ENCODE measurements at places on chromosomes 6 and 20. TPM values are rescaled to one million over a fixed set of nuclear protein-coding genes. Genes with fewer than 3 reads are reported as not detected.

Gene BANF2
- polyA plus RNA-seq: not detected

Gene PCK1
- not detected for polyA plus RNA-seq

- no peaks in the 10 kb centered on the region for H3K36me3 ChIP-seq
- H3K27ac ChIP-seq: no peak overlapping the region
- H3K27me3 ChIP-seq: no peaks in the 10 kb centered on the region
- H3K4me1 ChIP-seq: no peaks in the 10 kb centered on the region
Measured at GRCh38 chr6:6260196-6260722, 60.2 kb downstream of the F13A1 start.

Gene TMEM244
- not detected for polyA plus RNA-seq

DNA sequence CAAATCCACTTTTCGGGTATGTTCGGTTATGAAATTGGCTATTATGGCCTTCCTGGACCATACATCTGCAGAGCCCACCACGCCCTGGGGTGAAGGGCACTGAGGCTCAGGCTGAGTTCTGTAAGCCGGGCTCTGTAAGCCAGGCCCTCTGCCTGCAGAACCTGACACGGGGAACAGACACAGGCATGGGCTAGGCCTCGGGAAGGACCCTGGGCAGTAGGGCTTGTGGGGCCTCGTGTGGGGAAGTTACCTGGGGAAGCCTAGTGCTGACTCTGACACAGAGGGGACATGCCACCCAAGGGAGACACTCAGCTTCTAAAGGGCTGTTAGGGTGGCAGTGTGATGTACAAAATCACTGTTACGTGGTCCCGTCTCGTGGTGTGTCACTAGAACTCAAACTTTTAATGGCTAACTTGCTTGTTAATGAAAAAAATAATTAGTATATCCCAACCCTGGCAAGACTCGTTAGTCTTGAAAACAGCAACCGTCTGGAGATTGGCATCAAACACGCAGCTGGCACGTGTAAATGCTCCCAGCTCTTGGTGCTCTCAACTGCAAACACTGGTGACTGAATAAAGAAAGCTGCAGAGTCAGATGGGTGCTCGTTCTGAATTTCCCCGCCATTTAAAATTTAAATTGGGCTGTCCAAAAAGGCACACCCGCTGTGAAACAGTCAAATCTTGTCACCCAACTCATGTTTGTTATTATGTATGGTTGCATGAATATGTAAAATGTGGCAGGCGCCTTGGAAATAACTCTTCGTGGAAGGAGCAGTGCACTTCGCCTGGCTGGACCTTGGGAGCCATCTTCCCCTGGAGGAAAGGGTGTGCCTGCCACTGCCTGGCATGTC lies 23.6 kb upstream of the TCFL5 start:
- no peaks in the 10 kb centered on the region for H3K27me3 ChIP-seq
- no peak overlapping the region for H3K4me3 ChIP-seq

DNA sequence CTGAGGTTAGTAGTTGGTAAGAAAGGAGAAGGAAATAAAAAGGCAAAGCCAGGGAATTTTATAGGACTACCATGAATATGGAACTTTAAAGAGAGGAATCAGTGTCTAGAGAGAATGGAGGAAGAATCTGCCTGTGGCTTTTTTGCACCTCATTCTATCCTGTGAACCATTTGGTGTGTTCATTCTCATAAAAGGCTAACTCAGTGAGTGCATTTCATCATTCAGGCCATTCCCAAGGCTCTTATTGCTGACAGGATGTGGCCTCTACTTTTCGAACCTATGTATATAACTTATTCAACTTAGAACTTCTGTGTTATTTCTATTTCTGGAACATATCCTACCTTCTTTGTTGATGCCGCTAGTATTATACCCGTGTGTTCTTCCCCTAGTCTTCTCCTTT lies 27.1 kb downstream of the HSF2 start:
- no peaks in the 10 kb centered on the region for H3K4me1 ChIP-seq
- DNase-seq: no peak
- no peak overlapping the region for H3K4me3 ChIP-seq
- peaks cover 32% of the 10 kb centered on the region for H3K36me3 ChIP-seq

GRCh38 chr20:61833807-61834610 lies 231.7 kb downstream of the TAF4 start:
- H3K27me3 ChIP-seq: no peaks in the 10 kb centered on the region
- H3K27ac ChIP-seq: no peak overlapping the region
- H3K4me3 ChIP-seq: no peak overlapping the region
- no peaks in the 10 kb centered on the region for H3K4me1 ChIP-seq
- no peak for DNase-seq

DNA sequence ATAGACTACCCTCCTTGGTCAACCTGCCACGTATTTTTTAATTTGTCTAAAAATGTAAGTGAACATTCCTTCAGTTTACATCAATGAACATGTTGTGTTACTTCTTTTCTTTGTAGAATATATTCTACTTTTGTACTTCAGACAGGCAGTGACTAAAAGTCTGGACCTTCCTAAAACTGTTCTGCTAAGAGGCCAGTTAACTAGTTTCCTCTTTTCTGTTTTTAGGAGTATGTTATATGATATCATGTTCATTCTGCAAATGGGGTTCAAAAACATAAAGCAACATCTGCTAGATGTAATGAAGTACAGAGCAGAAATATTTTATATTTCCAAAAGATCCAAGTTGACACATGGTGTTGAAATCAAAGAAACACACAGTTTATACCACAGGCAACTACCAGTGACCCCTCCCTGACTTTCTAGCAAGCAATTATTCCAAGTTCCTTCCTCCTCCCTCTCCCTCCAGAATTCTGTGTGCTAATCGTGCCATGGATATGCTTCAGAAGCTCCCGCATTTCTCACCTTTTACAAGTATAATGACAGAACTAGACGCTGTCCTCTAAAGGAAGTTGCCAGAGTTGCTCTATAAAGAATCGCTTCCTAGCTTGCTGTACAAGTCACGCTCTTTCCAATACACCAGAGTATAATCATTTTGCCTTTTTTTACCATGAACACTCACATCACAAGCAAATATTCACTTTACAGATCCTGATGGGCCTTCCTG lies 64.7 kb downstream of the ARHGAP18 start:
- peaks cover 51% of the 10 kb centered on the region for H3K4me1 ChIP-seq
- no peak for DNase-seq
- peak overlapping the region; percentile 29 for H3K27ac ChIP-seq
- peaks cover 4% of the 10 kb centered on the region for H3K36me3 ChIP-seq
- peak overlapping the region; percentile 13 for H3K4me3 ChIP-seq
- H3K27me3 ChIP-seq: no peaks in the 10 kb centered on the region

- no peak overlapping the region for H3K27ac ChIP-seq
- H3K4me3 ChIP-seq: no peak overlapping the region
- no peaks in the 10 kb centered on the region for H3K36me3 ChIP-seq
- no peak for DNase-seq
Measured at GRCh38 chr6:65627015-65627414, 80.0 kb downstream of the EYS start.

DNA sequence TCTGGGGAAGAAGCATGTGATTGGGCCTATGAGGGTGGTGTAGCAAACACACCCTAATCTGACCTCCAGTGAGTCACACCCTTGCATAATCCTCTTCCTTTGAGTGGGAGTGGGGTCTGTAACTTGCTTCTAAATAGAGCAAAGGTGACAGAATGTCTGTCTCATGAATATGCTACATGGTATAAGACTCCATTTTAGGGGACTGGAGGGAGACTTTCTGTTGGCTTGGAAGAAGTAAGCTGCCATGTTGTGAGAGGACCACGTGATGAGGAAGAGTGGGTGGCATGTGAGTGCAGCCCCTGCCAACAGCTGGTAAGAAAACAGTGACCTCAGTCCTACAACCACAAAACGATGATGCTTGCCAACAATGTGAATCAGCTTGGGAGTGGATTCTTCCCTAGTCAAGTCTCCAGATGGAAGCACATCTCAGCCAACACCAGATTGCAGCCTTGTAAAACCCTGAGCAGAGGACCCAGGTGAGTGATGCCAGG lies 3.7 kb downstream of the AK9 start:
- H3K36me3 ChIP-seq: no peaks in the 10 kb centered on the region
- no peak overlapping the region for H3K4me3 ChIP-seq
- DNase-seq: peak; percentile 97
- peaks cover 23% of the 10 kb centered on the region for H3K4me1 ChIP-seq

Gene RBPJL
- not detected for polyA plus RNA-seq

Gene DDO
- not detected for polyA plus RNA-seq

GRCh38 chr6:161618831-161619454 lies 345.1 kb upstream of the AGPAT4 start:
- DNase-seq: peak; percentile 87
- no peaks in the 10 kb centered on the region for H3K27me3 ChIP-seq
- H3K36me3 ChIP-seq: no peaks in the 10 kb centered on the region
- peak overlapping the region; percentile 62 for H3K4me3 ChIP-seq

Gene MMUT
- polyA plus RNA-seq: 21.7 TPM

Gene PKIB
- polyA plus RNA-seq: 0.40 TPM

GRCh38 chr6:90212274-90212673 lies 84.4 kb downstream of the BACH2 start:
- no peak overlapping the region for H3K27ac ChIP-seq
- DNase-seq: no peak
- H3K4me1 ChIP-seq: peaks cover 1% of the 10 kb centered on the region
- no peak overlapping the region for H3K4me3 ChIP-seq
- no peaks in the 10 kb centered on the region for H3K36me3 ChIP-seq

DNA sequence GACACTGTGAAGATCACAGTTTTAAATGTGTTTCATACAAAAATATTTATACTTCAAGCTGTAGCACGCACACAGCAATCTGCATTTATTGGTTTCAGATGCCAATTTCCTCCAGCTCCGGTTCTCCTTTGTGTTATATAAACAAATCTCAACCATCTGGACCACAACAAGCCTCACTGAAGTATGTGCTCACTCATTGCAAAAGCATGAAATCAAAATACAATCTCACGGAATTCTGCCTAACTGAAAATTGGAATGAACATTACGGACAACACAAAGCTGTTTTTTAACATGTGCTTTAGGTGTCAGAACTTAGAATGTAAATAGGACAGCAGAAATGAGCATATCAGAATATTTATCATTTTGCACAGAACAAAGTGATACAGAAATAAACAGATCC lies 38.0 kb downstream of the RCAN2 start:
- peaks cover 27% of the 10 kb centered on the region for H3K4me1 ChIP-seq
- H3K27ac ChIP-seq: peak overlapping the region; percentile 60
- H3K27me3 ChIP-seq: no peaks in the 10 kb centered on the region
- H3K36me3 ChIP-seq: no peaks in the 10 kb centered on the region

DNA sequence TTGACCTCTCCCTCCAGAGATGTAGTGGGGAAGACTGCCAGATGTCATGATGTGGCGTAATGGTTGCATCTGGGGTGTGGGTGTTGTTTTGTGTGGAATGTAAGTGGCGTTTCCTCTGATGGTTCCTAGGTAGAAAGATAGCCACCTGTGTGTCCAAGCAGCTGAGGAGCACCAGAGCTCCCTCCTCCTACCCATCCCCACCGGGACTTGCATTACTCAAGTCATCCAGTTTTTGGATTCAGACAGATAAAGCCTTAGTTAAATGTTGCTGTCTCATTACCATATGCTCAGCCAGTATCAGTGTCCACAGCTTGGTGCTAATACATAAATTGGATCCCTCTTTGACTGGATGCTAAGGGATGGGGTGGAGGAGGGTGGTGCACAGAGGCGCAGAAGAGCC lies 282.3 kb downstream of the TBC1D7 start:
- H3K27ac ChIP-seq: no peak overlapping the region
- H3K4me3 ChIP-seq: no peak overlapping the region
- no peaks in the 10 kb centered on the region for H3K36me3 ChIP-seq
- no peaks in the 10 kb centered on the region for H3K4me1 ChIP-seq
